ENCODE measurements at places on chromosomes 13 and 19.

GRCh38 chr13:66424422-66424821 lies 805.7 kb downstream of the PCDH9 start:
- DNase-seq = no peak

- DNase-seq = no peak
Measured at GRCh38 chr13:33541962-33542308, 256.4 kb upstream of the STARD13 start.

DNA sequence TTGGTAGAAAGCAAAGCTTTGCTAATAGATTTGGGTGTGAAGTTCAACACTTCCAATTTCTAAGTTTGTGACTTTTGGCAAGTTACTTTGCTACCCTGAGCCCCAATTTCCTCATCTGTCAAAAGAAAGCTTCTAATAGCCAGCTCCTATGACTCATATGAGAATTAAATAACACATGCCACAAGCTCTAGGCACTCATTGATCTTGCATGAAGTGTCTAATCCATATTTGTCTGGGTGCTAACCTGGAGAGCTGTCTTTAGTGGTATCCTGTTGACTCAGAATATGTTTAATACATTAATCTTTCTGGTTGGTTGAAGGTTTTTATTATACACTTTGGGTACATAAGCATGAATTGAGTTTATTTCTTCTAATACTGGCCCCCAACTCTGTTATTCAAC lies 188.8 kb downstream of the POSTN start:
- DNase-seq = no peak

DNA sequence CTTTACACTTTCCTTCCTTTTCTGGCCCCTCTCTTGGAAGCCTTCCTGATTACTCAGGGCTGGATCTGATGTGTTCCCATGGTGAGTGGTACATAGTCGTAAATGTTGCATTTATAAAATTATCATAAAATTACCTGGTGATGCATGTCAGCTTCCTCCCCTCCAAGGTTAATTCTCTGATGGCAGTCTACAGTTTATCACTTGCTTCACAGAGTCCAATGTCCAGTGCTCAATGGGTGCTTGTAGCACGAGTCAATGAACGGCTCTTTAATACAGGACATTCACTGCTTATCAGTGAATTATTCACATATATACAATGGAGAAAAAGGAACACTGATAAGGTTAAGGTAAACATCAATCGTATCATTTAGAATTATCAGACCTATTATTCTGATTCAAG lies 27.0 kb upstream of the OXGR1 start:
- no peak for DNase-seq

GRCh38 chr13:49342454-49342853 lies 94.7 kb downstream of the CDADC1 start:
- no peak for DNase-seq

DNA sequence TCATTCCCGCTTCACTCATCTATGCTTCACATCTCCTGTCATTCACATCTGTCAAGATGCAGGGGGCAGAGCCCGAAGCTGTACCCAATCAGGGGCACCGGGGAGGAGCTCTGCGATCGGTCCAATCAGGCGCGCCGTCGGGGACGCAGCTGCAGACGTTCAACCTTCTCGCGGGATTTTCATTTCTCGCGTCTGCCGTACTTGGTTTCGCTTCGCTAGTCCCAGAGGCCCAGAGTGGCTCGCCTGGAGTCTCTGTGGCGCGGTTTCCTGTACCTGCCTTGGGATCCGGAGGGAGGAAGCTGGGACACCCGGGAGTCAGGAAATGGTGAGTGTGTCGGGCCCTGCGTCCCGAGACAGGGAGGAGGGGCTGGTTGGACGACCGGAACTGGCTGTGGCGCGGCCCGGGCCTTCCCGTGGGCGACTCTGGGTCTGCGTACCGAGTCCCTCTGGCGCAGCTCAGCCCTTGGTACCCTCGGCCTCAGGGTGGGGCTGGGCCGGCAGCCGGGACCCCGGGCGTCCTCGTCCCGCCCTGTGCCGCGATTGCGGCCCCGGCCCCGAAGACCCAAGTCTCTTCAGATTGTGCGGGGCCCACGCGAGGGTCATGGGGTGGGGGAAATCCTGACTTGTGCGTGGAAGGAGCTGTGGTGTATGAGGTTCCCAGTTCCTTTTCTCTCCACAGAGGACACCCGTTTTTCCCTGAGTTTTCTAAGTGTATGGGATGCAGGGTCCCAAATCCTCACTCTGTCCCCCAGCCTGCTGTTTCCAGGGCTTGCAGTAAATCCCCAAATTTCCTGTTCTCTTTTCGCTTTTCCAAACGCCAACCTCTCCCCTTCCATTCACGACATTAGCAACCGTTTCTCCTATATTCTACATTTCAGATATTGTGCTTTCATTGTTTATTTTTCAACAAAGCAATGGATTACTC lies at the start of gene ZNF136:
Gene ZNF136, plus strand, starts transcription at position 215 of the 925 bp plus-strand sequence. Its CDS starts 108 bp downstream, at position 323.
- peak; percentile 77 for DNase-seq

DNA sequence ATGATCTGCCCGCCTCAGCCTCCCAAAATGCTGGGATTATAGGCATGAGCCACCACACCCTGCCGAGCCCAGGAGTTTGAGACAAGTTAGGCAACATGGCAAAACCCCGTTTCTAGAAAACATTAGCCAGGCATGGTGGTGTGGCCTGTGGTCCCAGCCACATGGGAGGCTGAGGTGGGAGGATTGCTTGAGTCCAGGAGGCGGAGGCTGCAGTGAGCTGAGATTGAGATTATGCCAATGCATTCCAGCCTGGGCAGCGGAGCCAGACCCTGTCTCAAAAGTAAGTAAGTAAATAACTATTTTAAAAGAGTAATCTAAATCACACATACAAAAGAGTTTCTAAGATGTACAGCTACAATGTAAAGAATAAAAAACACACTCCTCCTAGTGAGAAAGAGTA lies 41.9 kb downstream of the SKA3 start:
- DNase-seq = no peak

DNA sequence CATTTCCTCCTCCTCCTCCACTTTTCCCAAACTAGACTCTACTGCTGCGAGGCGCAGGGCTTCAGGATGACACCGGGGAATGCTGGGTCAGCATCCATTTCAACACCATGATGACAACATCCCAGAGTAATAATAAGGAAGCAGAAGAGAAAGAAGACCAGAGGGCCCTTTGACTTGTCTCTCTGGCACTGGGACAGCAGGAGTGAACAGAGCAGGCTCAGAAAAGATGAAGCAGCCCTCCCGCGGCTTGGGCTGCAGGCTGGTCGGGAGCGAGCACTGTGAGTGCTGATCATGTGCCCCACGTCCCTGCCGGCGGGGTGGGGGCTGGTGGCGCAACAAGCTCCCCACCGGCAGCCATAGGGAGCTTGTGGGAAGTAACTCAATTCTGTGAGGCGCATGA lies 30.5 kb downstream of the RANBP3 start:
- DNase-seq = no peak

DNA sequence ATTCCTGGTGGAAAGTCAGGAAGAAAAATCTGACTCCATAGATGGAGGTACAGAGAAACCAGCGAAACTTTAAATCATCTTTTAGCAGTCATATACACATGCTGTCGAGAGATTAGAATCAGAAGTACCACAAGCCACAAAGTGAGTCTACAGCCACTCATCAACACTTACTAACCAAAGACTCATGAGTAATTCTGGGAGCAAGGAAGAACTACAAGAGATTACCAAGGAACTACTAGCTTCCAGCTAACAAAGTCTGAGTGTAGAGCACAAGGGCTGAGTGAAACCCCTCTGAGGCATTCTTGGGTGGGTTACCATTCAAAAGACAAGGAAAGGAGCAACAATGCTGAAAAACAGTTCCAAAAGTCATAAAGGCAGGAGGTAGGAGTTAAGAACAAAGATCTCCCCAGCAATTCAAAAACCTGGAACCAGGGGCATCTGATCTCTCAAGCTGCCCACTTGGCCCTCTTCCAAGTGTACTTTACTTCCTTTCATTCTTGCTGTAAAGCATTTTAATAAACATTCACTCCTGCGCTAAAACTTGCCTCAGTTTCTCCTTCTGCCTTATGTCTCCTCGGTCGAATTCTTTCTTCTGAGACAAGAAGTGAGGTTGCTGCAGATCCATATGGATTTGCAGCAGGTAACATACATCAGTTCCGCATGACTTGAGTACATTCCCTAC lies 13.0 kb downstream of the RBM26 start:
- peak; percentile 37 for DNase-seq

GRCh38 chr19:17966550-17967256 lies at the start of gene KCNN1:
KCNN1 (plus strand) TSS chr19:17967107; CDS start chr19:17973889, 6,782 bp downstream.
- DNase-seq = no peak

DNA sequence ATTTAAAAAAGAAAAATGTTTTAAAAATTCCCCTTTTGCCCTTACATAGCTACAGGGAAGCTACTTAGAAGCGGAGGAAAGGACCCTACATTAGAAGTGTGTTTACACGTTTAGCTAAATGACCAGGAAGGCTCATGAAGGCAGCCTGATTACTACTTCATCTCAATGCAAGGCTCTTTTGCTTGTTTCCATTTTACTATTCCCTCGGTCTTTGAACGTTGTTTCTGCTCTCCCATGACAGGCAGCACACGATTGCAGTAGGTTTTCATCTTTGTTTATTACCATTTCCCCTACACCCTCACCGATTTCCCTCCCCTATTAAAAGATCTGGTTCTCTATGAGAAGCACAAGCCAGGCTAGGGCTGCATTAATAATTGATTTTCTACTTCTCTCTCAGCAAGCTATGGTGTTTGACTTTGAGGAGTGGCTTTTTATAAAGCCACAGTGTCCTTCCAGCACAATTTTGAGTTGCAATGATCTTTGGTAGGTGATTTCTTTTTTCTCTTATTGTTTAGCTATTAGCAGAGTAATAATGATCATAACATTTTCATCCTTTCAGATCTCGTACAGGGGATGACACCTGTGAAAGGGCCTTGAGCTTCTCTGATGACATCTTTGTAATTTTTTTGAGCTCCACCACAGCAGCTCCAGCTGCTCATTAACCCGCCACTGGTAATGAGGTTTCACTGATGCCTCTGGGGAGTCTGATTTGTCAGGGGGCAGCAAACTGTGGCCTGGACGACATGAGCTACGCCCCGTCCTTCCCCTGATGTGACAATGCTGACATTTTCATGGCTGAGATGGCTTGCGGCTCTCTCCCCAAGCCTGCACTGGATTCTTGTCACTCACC lies 670.3 kb downstream of the UQCRFS1 start:
- DNase-seq = no peak

GRCh38 chr13:44068737-44069136 lies 189.0 kb downstream of the LACC1 start:
- no peak for DNase-seq

DNA sequence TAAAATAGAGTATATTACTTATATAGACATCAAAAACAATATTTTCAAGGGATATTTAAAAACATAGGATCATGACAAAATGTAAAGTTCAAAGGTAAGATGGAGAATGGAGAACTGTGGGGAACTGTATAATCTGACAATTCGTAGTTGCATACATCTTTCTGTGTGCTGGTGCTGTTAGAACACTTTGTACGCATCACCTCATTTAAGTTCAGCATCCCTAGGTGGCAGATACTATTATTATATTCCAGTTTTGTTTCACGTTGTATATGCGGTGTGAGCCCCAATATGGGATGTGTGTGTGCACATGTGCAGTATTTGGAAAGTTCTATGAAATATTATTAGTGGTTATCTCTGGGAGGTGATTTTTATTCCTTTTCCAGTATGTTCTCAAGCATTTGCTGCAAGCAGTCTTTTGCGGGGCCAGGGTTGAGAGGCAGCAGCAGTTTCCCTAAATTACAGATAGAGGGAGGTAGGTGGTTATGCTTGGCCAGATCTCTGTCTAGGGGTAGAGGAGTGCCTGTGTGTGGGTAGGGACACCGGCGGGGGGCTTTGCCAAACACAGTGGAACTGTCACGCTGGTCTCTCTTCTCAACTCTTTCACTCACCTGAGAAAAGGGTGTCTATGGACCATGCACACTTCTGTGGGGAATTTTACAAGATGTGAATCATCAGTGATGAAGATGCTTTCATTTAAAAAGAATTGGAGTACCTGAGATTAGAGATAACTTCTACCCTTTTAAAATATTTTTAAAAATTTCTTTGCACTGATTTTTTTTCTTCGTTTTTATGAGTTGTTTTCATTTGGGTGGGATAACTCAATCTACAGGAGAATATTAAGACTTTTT lies 55.6 kb upstream of the ALOX5AP start:
- DNase-seq = peak; percentile 4

GRCh38 chr19:19192910-19193423 lies 909 bp downstream of the RFXANK start:
- DNase-seq = no peak

GRCh38 chr19:3054265-3054971 lies 7.9 kb downstream of the TLE5 start:
- DNase-seq = no peak

GRCh38 chr13:110503037-110503901 lies 58.3 kb downstream of the RAB20 start:
- DNase-seq = no peak

- peak; percentile 41 for DNase-seq
Measured at GRCh38 chr13:44305917-44306370, 67.7 kb upstream of the SERP2 start.

DNA sequence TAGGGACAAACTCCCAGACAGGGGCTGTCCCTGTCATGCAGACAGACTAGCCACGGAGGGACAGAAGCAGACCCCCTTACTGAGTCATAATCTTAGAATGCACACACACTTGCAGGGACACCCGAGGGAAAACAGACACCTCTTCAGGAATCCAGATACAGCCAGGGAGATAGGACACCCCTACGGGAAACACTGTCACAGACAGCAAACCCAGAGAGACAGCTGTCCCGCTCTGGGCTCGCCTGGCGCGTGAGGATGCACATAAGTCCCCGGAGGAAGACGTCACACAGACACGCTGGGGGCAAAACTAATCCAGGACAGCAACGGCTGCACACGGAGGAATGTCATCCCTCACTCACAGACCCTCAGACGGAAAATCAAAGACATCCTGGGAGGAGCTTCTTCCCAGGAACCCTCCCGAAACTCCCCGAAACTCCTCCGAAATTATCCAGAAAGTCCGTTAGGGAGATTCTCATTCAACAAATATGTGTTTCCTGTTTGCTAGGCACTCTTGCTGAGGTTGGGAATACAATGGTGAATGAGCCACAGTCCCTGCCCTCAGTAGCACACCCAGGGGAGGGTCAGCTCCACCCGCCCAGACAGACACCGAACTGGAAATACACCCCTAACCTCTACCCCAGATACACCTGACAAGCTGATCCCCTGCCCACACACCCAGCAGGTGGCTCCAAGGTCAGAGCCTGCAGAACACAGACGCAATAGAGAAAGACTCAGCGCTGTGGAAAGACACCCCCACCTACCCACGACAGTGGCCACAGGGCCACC lies 15.2 kb upstream of the TOMM40 start:
- no peak for DNase-seq

- no peak for DNase-seq
Measured at GRCh38 chr13:30882026-30882850, 23.8 kb upstream of the MEDAG start.

GRCh38 chr13:33262594-33262993 lies 23.0 kb downstream of the STARD13 start:
- DNase-seq = no peak

DNA sequence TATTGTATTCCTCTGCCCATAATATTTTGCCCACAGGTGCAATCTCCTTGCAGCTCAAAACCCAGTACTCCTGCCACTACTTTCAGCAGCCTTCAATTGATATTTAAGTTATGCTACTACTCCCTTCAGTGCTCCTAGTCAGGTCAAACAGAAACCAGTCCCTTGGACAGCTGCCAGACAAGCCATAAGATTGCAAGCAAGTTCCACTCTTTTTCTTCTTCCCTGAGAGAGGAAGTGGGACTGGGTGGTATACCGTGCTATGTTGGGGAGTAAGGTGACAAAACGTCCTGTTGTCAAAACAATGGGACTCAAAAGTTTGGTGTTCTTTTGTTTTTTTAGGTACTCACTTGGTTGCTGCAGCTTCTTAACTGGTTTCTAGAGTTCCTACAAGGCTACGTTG lies 63.1 kb upstream of the FRY start:
- no peak for DNase-seq

GRCh38 chr13:48258002-48258401 lies 25.0 kb downstream of the ITM2B start:
- no peak for DNase-seq

- no peak for DNase-seq
Measured at GRCh38 chr13:64311112-64311511, 2895.5 kb upstream of the PCDH20 start.

Data from NCI-H345 (cell line).